ENCODE measurements at places on chromosomes 13 and 19.

DNA sequence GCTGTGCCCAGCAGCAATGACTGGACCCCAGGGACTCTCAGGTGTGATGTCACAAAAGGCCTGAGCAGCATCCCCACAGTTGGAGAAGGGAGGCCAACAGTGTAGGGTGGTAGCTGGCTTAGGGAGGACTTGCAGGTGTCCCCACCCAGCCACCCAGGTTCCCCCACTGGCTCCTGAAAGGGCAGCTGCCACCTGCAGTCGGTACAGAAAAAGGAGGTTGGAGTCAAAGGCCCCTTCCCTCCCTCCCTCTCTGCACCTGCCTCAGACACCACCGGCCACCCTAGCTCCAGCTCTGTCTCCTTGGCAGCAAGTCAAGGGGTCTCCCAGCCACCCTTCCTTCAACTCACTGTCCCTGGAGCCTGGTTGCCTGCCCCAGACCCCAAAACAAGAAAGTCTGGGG is at the start of gene PCP2:
TSS of gene PCP2 (minus strand) at position 22 of the 400 bp plus-strand sequence. CDS start 262 bp downstream, outside the sequence.
- DNase-seq: no peak

DNA sequence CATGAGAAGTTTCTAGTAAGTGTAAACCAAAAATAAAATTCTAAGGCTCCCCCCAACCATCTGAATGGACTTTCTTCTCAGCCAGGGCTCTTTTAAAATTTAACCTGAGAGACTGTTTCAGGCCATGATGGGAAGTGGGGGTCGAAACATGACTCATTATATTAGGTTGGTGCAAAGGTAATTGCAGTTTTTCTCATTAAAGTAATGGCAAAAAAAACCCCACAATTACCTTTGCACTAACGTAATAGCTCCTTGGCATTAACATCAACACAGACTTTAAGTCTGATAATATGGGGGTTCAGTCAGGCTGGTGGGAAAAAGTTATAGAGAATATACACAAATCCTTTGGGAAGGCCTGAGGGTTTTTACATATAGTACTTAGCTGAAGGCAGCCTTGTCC is 9.4 kb upstream of the SPART start:
- DNase-seq: no peak

DNA sequence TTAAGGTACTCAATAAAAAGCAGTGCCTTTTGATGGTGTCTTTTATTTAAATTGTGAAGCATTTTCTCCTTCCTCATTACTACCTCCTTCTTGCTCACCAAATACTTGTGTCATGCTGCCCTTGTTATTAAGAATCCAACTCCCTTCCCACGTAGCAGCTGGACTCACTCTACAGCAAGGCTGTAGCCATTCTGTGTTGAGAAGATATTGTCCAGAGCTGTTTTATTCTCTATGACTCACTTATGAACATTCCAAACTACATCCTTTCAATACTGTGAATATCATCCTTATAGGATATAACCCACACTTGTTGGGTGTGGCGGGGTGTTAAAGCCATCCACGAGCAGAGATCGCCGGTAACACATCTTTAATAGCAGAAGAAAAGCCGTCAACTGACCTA is 1671.5 kb upstream of the SLC10A2 start:
- DNase-seq: no peak

GRCh38 chr19:16266586-16266942 is 58.1 kb upstream of the KLF2 start:
- no peak for DNase-seq

GRCh38 chr19:35938282-35939224 is 2.4 kb downstream of the LRFN3 start:
- DNase-seq: no peak

DNA sequence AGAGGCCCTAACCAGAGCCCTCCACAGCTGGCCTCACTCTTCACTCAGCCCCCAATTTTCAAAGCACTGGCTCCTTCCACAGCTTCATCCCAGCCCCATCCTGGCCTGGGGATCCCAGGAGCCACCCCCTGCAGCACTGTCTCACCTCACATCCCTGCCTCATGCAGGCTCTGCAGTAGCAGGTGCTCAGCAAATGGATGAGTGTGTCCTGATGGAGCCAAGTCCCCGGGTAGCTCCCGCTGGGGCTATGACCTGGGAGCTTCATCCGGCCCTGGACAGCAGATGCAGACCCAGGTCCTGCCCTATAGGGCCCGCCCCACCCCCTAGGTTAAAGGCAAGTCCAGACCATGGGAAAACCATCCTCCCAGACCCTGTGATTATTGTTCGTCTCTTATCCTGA is 143.2 kb upstream of the ZNF507 start:
- no peak for DNase-seq

- no peak for DNase-seq
Measured at GRCh38 chr13:109910194-109910593, 123.8 kb upstream of the IRS2 start.

- DNase-seq: no peak
Measured at GRCh38 chr13:30639671-30640070, 22.0 kb downstream of the USPL1 start.

- no peak for DNase-seq
Measured at GRCh38 chr19:13082192-13083007, 20.3 kb downstream of the LYL1 start.

DNA sequence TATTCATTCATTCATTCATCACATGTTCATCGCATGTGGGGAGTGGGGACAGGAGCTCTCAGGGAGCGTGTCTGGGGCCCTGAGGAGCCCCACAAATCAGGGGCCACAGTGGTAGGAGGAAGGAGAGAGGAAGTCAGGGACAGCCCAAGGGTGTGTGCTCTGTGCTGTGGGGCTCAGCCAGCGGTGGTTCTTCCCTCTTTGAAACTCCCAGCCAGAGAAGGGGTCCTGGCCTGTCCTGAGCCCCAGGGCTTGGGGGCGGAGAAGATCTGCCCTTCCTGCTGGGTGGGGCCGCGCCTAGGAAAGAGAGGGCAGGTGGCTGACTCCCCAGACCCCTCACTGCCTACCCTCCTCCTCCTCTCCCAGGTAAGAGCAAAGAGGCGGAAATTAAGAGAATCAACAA is 14.6 kb downstream of the AP2A1 start:
- DNase-seq: no peak

GRCh38 chr13:49833402-49833801 is 40.9 kb upstream of the KPNA3 start:
- DNase-seq: no peak

DNA sequence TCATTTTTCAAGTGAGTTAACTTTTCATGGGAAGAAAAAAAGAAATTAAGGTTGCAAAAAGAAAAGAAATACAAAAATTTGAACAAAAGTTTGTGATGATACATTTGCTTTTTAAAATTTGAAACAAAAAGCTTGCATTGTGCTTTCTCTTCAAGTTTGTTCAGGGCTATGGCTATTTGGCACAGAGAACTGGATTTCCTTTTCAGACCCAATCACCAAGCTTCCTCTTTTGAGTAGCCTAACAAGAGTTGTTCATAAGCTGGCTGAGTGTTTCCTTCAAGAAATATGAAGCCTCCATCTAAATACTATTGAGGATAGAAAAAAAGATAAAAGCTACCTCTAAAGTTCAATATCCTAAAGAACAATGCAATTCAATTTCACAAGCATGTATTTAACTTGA is 787.8 kb downstream of the LIG4 start:
- no peak for DNase-seq

DNA sequence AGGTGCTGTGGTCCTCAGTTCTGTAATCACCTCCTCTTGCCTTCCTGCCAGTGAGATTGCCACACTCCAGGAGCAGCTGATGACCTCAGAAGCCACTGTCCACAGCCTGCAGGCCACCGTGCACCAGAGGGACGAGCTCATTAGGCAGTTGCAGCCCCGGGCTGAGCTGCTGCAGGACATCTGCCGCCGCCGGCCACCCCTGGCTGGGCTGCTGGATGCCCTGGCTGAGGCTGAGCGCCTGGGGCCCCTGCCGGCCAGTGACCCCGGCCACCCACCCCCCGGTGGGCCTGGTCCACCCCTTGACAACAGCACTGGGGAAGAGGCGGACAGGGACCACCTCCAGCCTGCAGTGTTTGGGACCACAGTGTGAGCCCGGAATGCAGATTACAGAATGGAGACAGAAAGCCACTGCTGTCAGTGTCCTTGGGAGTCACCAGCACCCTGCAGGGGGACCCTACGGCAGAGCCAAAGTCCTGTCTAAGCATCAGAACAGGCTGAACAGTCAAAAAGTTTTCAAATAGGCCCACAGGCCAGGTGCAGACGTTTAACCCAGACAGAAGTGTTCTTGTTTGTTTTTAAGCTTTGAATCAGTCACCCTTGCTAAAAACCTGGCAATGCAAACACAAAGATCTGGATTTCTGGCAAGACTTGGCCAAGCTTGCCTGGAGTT is 4.2 kb downstream of the VMAC start:
- DNase-seq: no peak

GRCh38 chr19:10749435-10750384 is 31.8 kb downstream of the DNM2 start:
- no peak for DNase-seq

- DNase-seq: no peak
Measured at GRCh38 chr19:35267353-35267817, 1.4 kb upstream of the USF2 start.

DNA sequence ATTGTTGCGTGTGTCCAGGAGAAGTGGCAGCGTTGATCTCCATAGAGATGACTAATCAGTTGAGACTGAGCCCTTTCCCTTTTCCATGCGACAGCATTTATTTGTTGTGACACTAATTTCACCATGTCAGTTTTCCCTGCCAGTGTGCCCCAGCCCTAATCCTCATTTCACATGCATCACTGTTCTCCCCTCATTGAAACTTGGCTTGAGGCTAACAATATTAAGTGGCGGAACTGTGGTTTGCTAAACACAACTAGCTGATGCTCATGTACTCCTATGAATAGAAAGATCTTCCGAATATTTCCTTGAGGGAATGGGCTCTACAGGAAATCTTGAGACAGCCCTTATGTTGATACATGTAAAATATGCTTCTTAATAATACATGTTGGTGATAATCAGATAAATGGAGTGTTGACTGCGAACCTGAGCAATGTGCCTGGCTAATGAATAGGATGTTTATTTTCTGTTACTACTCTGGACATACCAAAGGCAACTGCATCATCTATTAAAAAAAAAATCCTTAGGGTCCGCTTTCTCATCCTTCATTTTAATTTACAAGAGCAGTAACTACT is 258.6 kb downstream of the ATP8A2 start:
- DNase-seq: no peak

DNA sequence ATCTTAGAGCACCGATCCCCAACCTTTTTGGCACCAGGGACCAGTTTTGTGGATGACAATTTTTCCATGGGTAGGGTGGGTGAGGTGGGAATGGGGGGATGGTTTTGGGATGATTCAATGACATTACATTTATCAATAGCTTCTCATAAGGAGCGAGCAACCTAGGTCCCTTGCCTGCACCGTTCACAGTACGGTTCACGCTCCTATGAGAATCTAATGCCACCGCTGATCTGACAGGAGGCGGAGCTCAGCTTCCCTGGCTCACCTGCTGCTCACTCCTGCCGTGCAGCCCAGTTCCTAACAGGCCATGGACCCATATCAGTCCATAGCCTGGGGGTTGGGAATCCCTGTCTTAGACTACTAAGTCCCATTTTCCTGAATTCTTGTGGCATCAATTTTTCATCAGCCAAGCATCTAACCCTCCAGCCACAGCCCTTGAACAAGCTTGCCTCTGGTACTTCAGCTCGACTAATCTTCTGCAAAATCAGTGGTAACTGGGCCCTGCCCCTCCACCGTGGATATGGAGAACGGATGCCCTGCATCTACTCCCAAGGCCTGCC is 37.0 kb upstream of the MAP3K10 start:
- DNase-seq: no peak

- DNase-seq: no peak
Measured at GRCh38 chr19:15445807-15446376, 3.9 kb downstream of the WIZ start.

DNA sequence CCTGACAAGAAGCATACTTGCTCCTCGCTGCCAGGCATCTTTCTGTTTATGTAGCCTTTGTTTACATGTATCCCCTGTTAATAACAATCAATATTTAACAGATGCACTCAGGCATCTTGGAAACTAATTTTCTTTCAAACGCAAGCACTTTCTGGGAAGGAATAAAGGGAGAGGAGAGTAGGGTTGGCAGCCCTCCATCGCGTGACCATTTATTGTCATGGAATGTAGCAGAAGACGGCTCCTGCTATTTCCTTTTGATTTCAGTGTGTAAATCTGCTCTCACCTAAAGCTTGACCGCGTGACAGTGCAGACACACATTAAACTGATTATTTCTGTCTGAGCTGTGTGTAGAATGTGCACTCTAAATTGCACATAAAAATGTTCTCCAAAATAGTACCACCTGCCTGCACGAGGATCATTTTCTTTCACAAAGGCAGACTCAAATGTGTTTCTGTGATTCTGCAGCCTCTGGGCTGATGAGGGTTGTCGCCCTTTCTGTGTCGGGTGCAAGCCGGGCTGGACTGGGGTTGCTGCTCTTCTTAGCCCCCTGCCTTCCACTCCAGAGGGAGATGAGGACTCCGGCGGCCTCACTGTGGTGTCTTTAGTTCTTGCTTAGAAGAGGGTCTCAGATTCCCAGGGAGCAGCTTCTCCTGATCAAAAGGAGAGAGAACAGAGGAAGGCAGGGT is 223.5 kb upstream of the MAB21L1 start:
- no peak for DNase-seq

- DNase-seq: no peak
Measured at GRCh38 chr19:38044267-38045111, 137.5 kb downstream of the SIPA1L3 start.

DNA sequence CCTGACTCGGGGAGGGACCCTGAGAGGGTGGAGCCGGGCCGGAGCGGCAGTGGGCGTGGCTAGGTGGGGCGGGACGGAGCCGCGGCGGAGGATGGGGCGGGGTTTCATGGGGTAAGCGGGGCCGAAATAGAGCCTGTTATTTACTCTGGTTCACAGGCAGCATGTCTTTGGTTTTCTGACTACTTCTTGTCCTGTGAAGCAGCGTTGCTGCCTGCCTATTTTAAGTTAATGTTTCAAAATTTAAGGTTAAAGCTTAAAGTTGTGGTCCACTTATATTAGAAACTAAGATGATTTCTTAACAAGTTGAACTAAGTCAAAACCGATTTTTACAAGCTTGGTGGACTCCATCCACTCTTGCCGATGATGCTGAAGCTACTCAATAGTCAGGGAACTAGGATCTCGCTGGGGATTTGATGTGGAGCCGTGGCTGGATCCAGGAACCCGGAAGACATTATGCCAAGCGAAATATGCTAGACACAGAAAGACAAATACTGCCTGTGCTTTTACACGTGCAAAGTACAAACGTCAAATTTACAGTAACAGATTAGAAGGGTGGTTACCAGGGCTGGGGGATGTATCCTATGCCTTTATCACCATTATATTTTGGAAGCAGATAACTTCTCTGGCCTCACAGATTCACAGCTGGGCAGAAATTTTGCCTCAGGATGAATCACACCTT is 433 bp upstream of the ZNF616 start:
- DNase-seq: no peak

Data from cerebellar nuclear complex (tissue), 1 donor.